ELR (cell line): ENCODE measurements at places on chromosomes 6 and 20.
A peak's percentile ranks its signal among the peaks of the same experiment; 100 is the strongest.

DNA sequence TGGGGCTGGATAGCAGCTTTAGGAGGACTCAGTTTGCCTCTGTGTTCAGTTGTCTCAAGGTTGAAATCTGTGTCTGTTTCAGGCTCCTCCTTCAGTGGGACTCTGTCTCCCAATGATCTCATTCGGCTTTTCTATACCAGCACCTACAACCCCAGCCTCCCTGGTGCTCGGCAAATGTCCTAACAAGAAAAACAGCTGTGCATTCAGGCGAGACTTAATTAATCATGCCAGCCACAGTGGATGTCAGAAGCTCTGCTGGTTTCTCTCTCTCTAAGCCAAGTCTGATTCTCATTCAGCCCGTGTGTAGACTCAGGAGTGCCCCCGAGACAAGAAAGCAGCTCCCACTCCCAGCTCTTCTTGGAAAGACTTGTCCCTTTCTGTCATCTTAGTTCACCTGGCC is 46.8 kb downstream of the SUN5 start:
- DNase-seq, result no peak

DNA sequence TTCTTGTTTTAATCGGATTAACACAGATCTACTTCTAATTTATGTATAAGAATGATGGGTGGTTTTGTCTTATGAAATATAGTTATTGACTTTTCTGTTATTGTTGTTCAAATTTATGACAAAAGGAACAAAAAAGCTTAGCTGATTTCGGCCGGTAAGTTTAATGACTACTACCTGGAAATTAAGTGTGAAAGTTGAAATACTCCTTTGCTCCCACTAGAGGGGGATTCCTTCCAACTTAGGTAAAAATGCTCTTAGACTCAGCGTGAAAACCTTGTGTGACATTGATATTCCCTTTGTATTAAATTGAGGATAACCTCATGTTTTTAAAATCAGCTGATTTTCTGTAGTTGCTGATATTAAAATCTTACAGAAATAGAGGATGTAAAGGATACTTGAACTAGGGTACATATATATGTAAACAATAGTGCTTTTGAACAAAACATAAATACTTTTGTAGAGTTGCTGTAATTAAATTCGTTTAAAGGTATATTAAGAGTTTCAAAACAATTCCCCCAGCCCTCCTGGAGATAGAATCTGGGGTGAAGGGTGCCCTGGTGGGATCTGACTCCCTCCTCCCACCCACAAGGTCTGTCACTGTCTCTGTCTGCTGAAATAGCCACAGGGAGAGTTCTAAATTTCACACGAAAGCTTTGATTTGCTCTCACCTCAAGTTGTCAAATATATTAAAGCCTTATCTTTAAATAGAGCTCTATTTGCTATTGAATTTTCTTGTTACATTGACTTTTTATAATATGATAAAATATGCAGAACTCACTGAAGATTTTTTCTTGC is 257.5 kb downstream of the ARID1B start:
- DNase-seq, result peak; percentile 79

DNA sequence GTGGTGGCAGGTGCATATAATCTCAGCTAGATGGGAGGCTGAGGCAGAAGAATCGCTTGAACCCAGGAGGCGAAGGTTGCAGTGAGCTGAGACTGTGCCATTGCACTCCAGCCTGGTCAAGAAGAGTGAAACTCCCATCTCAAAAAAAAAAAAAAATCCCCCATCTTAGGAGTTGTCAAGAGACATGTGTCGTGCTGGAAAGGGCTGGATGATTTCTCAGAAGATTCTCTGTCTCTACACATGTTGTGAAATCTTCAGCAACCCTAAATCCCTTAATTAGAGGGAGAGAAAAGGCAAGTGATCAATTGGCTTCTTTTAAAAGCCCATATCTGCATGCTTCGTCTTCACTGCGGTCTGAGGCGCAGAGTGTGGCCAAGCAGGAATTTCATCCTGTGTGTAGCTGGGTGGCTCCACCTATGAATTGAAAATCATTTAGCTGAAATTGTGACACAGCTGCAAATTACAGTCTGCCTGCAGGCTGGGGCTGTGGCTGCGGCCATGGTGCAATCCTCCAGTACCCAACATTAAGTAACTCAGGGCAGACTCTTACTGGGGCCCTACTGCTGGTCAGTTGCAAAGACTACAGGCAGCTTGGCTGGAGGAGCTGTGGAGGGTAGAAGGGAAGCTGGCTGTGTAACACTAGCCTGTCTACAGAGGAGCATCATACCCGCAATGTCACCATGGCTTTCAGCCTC is 3.2 kb upstream of the TGM3 start:
- no peak for DNase-seq

DNA sequence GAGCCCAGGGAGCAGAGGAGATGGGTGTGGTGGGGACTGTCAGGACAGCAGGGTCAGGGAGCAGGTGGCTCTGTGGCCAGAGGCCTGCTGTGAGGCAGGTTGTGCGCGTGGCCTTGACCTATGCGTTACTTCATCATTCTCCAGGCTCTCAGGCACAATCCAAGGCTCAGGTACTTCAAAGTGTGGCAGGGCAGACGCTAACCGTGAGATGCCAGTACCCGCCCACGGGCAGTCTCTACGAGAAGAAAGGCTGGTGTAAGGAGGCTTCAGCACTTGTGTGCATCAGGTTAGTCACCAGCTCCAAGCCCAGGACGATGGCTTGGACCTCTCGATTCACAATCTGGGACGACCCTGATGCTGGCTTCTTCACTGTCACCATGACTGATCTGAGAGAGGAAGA is 535 bp downstream of the NCR2 start:
- DNase-seq, result no peak

DNA sequence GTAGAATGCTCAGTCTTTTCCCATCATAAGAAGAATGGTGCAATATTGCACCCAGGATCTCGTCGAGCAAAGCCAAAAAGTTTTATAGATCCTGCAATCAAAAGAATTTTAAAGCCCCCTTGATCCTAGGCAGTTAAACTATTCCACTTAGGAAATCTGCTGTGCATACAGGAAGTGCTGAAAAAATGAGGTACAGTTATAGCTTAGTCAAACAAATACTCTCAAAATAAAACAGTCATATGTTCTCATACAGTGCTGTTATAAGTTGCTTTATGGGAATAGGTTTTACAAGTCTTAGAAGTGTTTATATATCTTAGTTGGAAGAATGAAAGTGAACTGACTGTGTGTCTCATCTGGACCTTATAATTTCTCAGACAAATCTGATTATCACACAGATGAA is 232.6 kb upstream of the RAB32 start:
- no peak for DNase-seq

DNA sequence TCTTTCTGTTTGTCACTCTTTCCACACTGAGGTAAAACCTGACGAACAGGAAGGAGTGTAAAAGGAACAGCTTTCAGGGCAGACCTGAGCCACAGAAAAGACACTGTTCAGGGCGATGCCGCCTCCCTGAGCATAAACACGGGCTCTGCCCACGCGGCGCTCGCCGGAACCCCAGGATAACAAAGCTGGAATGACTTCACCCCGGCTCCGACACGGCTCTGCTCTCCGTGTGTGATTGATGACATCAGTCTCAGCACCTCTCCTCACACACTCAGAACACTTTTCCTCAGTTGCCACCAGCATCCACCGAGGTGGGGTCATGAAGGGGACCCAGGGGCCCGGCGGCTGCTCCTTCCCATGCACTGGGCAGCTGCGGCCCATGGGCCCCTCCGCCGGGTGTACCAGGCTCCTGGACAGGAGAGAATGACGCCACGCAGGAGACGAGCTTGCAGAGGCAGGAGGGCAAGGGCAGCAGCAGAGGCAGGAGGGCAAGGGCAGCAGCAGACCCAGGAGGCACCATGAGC is 43.6 kb downstream of the DLL1 start:
- DNase-seq, result no peak

GRCh38 chr6:105178110-105178509 is 1.7 kb downstream of the POPDC3 start:
- peak; percentile 96 for DNase-seq

GRCh38 chr20:22180244-22180643 is 404.1 kb downstream of the FOXA2 start:
- no peak for DNase-seq

GRCh38 chr6:138498629-138499302 is 528 bp downstream of the NHSL1 start:
- no peak for DNase-seq

DNA sequence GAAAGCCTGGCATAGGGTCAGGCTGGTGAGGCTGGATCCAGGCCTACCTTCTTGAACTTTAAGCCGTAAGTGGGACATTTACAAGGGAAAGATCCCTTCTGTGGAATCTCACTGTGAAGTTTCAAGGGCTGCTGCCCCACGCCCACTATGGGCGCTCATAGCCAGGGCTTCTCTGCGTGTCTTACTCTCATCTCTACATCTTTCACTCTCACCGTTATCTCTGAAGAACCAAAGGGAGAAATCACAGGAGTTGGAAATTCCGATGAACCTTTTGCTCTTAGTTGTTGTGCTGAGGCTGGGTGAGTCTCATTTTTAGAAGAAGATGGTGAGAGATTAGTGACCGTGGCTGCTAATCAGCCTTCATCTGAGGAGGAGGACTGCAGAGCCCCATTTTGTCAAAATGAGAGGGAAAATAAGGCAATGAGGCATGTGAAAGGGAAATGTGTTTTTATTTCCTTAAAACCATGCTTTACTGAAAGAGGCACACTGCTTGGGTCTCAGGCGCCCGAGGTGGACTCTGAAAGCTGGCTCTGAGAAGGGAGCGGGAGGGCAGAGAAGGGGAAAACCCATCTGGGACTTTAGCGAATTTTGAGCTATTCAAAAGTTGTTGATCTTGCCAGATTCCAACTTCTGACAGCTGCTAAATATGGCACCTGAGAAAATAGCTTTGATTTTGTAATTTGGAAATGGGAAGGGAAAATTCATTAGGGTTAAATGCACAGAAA is 301.5 kb downstream of the CLIC5 start:
- DNase-seq, result no peak

DNA sequence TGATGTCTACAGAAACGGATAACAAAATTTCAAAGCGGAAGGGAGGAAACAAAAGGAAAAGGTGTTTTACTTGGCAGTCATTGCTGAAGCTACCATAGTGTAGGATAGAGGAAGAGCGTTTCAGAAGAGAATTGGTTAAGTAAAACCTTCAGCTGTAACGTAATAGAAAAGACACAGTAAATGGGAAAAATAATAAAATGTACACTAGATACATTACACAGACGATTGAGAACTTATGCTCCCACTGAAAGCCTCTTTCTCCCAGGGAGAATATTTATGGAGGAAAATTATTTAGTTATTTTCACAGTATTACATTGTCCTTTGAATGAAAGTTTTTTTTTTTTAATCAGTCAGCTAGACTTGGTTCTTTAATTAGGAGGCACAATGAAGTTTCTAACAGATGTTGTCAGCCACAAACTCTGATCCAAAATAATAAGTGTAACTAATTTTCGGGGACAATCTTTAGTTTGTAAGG is 90.7 kb upstream of the PRDM1 start:
- DNase-seq, result peak; percentile 40

DNA sequence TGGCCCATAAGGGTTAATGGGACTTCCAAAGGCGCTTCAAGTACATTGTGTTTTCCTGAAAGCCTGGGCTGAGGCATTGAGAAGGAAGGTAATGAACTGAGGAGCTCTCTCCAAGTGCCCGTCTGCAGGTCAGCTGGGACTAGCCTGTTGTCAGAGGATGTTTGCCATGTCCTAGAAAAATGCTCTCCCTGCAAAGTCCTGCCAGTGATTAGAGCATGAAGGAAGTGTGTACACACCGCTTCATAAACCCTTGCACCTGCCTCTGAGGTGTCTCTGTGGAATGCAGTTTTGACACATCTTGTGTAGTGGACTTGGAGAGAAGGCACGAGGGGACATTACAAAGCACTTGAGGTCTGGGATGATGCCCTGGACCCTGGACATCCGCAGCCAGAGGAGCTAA is 506.7 kb downstream of the KIF16B start:
- DNase-seq, result no peak

DNA sequence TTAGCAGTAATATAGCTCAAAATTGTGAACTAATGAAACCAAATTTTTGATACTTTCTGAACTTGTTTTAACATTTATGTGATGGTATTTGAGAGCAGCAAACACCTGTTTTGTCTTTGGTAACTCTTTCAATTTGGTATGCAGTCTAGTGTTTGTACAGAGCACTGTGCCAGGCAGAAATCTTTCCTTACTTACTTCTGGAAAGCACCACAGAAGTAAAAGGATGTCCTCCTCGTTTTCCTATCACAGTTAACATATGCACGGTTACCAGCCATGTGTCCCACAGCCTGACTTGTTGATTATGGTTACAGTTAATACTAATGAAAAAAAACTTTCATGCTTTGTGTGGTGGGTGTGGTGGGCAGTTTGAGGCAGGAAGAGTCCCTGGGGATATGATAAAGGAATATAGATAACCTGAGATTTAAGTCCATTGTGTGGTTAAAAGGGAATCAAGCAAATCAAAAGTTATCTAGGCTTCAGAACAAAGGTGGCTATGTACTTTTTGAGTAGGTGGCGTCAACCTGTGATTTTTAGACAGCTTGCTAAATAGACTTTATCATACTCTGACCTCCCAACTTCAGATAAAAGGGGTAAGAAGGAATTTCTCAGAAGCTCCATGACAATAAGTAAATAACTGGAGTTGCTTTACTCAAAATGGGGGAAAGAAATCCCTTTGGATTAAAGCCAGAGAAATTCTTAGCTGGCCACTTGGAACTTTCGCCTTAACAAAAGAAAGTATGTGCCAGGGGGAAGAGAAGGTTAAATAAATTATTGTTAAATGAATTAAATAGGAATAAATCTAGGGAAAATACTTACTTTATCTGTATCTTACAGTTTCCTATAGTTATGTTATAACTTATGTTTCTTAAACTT is 20.1 kb upstream of the COL10A1 start:
- DNase-seq, result no peak

DNA sequence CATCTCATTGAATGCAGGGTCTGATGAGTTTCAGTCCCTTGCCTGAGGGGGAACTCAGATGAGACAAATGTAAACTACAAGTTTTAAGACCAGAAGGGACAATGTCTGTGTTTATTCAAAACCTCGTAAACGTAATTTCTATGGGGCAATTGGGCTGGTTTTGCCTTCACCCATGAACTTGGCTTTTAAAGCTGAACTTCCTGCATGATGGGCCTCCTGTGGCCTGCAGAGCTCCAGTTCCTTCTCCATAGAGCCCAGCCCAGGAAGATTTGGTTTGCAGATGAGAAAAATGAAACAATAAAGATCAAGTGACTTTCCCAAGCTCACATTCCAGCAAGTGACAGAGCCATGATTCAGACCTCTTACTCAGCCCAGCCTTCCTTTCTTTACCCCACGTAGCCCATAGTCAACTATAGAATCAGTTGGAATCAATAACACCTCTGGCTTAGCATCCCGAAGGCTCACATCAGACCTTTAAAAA is 612.3 kb downstream of the UTRN start:
- peak; percentile 98 for DNase-seq

- no peak for DNase-seq
Measured at GRCh38 chr20:44586289-44586911, 4.0 kb downstream of the PKIG start.

DNA sequence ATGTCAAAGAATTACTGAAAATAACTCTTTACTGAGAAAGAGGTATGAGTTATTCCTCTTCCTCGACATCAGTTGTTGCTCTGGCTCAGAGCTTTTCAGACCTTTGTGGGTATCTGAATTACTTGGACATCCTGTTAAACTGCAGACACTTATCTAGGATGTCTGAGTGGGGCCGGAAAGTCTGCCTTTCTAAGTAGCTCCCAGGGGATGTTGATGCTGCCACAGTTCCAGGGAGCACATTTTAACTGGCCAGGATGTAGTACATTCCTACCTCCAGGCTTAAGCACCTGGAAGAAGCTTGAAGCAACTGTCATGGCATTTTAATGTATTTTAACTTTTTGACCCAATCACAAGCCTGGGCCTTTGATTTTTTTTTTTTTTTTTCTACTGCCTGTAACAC is 265.8 kb upstream of the PLCB4 start:
- no peak for DNase-seq

- DNase-seq, result peak; percentile 82
Measured at GRCh38 chr6:1461207-1461606, 71.8 kb downstream of the FOXF2 start.
